ENCODE measurements at places on chromosomes 3 and 15.

DNA sequence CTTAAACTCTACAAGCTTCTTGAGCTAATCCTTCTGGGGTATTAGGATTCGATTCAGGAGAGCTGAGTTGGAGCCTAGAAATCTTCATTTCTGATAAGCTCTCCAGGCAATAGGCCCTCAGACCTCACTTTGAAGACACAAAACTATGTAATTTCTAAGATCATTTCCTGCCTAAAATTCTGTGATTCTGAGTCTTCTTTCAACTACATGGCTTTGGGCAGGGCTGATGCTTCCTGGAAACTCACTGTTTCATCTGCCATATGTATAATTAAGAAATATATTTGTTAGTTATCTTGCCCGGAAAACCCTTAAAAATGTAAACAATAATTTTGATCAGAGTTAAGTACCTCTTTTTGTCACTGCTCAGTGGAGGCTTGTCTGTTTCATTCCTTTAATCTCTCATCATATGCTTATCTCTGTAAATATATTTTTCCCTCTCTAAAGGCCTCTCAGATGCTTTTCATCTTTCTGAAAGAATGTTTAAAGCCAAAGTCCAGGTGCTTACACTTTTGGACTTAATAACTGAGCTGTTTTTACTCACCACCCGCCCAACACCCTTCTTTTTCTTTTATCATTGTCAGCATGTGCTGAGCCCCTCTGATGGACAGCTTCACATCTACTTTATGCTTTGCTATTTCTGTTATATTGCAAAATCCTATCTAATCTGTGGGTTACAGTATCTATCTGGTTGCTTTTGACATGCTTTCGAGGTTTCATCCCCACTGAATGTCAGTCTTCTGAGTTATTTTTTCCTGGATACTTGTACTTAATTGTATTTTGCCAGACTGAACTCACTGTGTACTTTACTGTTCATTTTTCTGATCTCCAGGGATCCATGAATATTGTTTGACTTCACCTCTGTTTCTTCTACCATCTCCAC is 38.2 kb downstream of the FILIP1L start:
- no peak for DNase-seq

GRCh38 chr3:178263236-178263916 is 272.9 kb upstream of the KCNMB2 start:
- DNase-seq, result no peak

DNA sequence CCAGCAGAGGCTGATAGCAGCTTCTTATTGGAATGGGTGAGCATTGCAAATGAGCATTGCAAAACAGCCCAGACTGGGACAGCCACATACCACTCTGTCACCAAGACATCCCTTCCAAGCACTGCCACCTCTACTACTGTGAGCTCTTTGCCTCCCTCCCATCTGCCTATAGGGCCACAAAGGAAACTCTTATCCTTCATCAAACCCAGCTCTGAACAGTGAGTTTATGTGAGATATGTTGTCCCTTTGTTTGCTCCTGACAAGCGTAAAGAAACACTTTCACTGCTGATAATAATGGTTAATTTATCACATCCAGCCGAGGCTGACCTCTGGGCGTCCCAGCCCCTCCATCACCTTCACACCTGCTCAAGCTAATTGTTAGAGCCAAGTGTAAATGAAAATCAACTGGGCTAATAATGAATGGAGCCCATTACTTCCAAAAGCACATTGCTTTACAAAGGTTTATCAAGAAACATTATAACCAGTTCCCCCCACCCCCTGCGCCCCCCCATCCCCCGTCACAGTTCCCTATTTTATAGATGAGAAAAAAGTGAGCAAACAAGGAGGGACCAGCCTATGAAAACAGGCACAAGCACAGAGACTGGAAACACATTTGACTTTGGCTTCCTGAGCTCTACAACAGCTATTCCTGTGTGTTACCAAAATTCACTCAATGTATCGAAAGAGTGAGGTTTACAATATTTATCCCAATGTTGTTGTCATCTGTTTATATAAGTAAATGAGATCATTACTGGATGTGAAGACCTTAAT is 146.3 kb downstream of the ANXA2 start:
- no peak for DNase-seq

DNA sequence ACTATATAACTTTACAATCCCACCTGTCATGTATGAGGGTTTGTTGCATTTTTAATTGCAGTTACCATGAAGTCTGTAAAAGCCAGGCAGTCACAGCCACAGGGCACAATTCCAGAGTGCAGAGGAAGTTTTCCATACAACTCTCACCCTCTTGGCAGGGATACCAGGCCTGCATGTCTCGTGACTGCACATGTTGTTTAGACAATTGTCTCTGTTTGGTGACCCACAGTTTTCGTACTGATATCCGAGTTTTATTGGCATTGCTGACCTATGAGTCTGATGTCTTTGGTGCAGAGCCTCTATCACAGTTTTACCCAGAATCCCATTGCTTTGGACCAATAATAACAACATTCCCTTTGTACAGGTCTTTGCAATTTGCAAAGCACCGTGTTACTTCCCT is 24.9 kb upstream of the MYZAP start:
- DNase-seq, result no peak

DNA sequence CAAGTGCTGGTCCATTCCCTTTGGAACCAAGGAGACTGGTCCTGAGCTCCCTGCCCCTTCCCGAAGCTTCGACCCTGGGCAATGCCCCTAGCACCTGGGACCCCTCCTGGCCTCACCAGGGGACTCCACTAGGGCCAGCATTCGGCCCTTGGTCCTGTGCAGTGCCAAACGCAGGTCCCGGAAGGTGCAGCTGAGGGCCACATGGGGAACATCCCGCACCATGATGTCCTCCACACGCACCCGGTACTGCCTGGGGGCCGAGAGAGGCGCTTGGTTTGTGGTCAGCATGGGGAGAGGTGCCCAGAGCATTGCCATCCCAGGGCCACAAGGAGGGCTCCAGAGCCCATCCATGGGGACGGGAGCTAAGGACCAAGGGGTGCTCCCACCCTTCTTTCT is 7.9 kb downstream of the CLCN2 start:
- no peak for DNase-seq

- no peak for DNase-seq
These were observed 40.1 kb downstream of the GPR149 start for GRCh38 chr3:154389861-154390260.

DNA sequence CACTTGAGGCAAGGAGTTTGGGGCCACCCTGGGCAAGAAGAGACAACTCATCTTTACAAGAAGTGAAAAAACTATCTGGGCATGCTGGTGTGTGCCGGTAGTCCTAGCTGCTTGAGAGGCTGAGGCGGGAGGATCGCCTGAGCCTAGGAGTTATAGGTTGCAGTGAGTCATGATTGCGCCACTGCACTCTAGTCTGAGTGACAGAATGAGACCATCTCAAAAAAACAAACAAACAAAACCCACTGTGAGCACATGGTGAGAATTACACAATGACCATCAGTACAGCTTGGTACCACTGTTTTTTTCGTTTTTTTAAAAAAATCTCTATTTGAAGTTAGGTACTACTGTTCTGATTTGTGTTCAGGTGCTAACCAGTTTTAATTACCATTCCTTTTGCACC is 13.6 kb downstream of the VPS39 start:
- DNase-seq, result no peak

- DNase-seq, result no peak
These were observed 43.6 kb downstream of the EDEM1 start for GRCh38 chr3:5231074-5231473.

DNA sequence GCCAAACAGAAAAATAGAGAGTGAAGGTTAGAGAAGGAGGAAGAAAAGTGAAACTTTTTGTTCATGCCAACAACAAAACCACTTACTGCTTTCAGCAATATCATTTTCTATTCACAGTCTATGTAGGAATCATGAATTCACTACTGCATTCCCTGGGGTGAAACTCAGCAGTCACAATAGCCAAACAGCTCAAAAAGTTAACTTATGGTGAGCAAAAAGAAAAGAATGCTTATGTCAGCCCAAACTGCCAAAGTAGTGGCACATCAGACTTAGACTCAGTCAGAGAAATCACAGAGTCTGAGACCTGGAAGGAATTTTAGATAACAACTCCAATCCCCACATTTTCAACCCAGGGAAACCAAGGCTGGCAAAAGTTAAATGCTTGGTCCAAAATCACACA is 238.7 kb upstream of the TMCO5A start:
- DNase-seq, result no peak

GRCh38 chr3:149967086-149967685 is 3.5 kb downstream of the PFN2 start:
- DNase-seq, result no peak

DNA sequence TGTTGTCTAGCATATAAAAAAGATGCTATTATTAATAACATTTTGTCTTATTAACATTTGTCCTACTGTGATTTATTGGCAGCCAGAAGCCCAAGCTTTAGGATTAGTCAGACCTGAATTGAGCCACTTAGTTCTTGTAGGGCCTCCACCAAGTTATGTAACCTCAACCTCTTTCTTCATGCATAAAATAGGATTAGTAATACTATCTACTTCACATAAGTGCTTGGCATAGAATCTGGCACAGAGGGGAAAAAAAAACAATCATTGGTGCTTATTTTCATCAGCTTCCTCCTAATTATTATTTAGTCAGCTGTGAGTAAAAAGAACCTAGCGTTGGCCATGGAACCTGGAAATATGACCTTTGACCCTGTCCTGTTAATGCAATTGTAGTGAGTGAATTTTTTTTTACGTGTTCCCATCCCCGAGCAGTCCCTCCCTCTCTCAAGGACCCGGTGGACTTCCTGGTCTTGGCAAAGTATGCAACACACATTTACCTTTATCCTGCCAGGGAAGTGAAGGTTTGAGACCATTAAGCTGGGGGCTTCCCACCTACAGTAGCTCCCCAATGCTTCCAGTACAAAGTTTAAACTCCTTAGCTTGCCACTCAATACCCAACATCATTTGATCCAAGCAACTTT is 136.8 kb downstream of the FHIT start:
- no peak for DNase-seq

- no peak for DNase-seq
These were observed 21.0 kb downstream of the C2CD4A start for GRCh38 chr15:62087671-62088352.

- no peak for DNase-seq
These were observed 4.4 kb upstream of the TMC3 start for GRCh38 chr15:81378443-81378842.

- no peak for DNase-seq
These were observed 169.4 kb downstream of the FNDC3B start for GRCh38 chr3:172208586-172209332.

GRCh38 chr15:73346735-73347312 is 21.9 kb downstream of the HCN4 start:
- peak; percentile 13 for DNase-seq

DNA sequence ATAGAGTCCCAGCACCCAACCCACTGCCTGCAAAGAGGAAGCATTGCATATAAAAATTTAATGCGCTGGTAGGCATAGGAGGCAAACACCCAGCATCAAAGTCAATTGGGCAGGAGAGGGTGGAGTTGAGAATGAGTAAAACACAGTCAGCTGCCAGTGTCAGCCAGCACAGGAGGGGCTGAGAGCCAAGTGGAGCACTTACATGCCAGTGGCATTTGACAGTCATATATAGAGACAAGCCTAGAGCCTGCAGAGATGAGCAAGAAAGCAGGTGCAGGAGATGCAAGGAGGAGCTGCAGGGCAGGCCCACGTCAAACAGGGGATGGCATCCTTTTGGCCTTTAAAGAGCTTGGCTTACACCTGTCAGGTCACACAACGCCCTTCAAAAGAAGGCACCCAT is 27.6 kb upstream of the ZFAND6 start:
- no peak for DNase-seq

- DNase-seq, result no peak
These were observed 509.3 kb downstream of the ROBO1 start for GRCh38 chr3:79258479-79258878.

- DNase-seq, result no peak
These were observed 41.2 kb downstream of the POLQ start for GRCh38 chr3:121504618-121505017.

DNA sequence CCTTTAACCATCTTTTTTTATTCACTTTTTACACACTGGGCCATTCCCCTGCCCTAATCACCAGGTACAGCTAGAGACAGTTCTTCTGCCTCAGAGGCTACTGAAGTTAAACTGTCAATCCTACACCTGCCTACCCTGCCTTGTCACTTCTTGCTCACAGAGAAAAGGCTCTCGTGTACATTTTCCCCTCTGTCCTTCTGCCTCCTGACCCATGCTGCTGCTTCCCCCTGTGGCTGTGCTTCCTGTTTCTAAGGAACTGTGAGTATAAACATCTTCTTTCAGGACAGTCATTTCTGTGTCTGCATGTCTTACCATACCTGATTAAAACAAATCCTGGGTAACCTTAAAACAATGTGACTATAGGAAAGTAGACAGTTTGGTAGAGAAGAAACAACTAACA is 236.4 kb upstream of the MRPL3 start:
- no peak for DNase-seq

GRCh38 chr3:191296041-191296541 is 33.1 kb upstream of the CCDC50 start:
- no peak for DNase-seq

GRCh38 chr3:70716832-70717231 is 404.4 kb upstream of the MDFIC2 start:
- DNase-seq, result no peak

DNA sequence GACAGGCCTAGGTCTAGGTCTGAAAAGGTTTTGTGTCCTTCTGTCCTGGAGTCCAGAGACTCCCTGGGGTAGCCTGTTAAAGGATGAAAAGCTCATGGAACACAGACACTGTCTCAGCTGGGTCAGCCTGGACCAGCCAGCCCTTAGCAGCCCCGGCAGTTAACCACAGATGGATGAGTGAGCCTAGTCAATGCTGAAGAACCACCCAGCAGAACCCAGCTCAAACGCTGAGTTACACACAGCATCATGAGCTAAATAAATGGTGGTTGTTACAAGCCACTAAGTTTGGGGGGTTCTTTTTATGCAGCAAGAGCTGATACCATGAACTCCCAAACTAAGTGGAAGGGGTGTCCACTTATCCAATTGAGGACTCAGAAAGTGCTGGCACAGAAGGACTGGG is 472.8 kb upstream of the PROK2 start:
- DNase-seq, result no peak

- no peak for DNase-seq
These were observed 606.6 kb downstream of the RBMS3 start for GRCh38 chr3:29887451-29887850.

- no peak for DNase-seq
These were observed 2.9 kb downstream of the TNFSF10 start for GRCh38 chr3:172520301-172520831.

- DNase-seq, result no peak
These were observed 100.8 kb upstream of the TPRG1 start for GRCh38 chr3:189070965-189071364.

GRCh38 chr3:196772102-196772501 is 32.4 kb downstream of the PAK2 start:
- DNase-seq, result no peak

GRCh38 chr15:70375586-70375985 is 277.9 kb upstream of the TLE3 start:
- DNase-seq, result no peak

- no peak for DNase-seq
These were observed 27.0 kb upstream of the MUC4 start for GRCh38 chr3:195838714-195839113.

GRCh38 chr15:94480289-94480834 is 249.0 kb downstream of the MCTP2 start:
- no peak for DNase-seq
